ENCODE measurements at places on chromosomes 11 and 22.

- no peak for DNase-seq
Observed at GRCh38 chr11:46594374-46594700, 514 bp upstream of the AMBRA1 start.

DNA sequence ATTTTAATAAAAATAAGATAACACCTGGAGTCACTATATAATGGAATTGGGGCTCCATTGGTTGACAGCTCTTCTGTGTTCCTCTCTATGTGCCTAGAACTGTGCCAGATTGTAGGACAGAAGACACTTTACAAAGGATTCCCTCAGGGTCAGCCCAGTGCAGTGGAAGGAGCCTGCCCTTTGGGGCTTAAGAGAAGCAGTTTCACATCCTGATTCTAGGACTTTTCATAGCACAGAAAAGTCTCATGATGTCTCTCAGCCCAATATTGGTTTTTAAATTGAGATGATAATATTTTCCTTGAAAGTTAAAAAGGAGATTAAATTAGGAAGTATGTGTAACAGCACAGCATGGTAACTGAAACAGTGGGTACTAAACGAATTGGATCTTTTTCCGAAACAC is 7.1 kb downstream of the PLAAT4 start:
- DNase-seq: no peak

- DNase-seq: no peak
Observed at GRCh38 chr11:19020831-19021230, 39.7 kb downstream of the MRGPRX2 start.

DNA sequence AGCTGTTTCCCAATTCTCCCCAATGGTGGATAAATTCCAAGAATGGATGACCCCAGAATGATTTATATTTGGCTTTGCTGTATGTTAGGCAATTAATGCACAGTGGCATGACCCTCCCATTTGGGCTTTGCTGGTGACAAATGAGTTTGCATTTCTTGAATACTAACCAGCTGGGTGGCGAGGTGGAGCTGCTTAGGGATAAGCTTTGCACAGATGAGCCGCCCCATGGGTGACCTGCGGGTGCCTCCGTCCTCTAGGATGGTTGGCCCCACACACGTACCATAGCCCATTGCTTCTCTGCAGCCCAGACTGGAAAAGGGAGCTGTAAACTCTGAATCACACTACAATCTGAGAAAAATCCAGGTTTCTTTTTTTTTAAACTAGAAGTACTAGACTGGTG is 94.6 kb downstream of the NTM start:
- no peak for DNase-seq

DNA sequence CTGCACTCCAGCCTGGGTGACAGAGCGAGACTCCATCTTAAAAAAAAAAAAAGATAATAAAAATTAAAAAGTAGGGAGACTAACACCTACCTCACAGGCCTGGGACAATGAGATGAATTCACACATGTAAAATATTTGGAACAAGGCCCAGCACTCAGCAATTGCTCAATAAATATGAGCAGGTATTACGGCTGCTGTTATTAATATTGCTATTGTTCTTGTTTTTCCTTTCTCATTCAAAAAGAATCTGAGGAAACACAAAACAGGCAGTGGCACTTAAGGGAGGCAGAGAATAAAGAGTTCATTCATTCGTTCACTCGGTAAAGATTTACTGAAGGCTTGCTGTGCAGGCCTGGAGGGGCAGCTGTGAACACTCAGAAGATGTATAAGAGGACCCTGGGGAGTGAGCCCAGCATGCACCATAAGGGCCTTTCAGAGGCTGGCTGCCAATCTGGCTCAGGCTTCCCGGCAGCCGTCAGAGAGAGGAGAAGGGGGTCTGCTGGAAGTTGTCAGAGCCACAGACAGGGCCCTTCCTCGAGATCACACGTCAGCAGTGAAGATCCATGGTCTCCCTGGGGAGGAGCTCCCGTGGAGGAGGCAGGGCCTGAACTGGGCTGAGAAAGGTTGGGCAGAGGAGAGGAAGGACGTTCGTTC is 51.6 kb upstream of the TCF20 start:
- DNase-seq: no peak

DNA sequence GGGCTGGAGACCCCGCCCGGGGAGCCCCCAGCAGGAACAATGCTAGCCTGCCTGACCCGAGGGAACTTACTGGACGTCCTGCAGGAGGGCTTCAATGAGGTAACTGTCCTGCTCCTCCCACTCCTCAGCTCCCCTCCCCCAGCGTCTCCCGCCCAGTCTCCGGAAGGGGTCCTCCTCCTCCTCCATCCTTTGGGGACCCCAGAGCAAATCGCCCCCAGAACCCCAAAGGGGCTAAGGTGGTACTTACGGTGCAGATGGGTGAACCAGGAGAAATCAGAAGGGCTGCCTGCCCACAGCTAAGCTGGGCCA is 272 bp downstream of the DIXDC1 start:
- DNase-seq: no peak

- no peak for DNase-seq
Observed at GRCh38 chr11:33734441-33735270, 1.6 kb downstream of the CD59 start.

- DNase-seq: no peak
Observed at GRCh38 chr11:1049431-1049891, 12.9 kb upstream of the MUC6 start.

GRCh38 chr11:76209973-76210930 is 4.0 kb upstream of the WNT11 start:
- no peak for DNase-seq

DNA sequence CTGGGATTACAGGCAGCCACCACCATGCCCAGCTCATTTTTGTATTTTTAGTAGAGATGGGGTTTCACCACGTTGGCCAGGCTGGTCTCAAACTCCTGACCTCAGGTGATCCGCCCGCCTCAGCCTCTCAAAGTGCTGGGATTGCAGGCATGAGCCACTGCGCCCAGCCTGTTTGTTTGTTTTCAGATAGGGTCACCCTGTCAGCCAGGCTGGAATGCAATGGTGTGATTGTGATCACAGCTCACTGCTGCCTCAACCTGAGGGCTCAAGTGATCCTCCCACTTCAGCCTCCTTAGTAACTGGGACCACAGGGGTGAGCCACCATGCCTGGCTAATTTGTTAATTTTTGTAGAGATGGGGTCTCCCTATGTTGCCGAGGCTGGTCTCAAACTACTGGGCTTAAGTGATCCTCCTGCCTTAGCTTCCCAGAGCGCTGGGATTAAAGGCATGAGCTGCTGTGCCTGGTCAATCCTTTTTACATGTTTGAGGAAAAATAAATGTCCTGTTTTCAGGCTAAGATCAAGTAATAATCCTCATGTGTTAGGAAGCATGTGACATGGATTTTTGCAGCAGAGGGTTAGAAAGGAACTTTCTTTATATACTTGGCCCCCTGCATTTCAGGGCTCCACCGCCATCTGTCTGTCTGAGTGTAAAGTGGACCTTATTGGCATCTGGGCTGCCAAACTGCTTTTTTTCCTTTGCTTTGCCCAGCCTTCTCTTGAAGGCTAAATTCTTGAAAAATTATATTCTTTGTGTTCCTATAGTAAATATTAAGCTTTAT is 4.8 kb upstream of the SLC3A2 start:
- DNase-seq: no peak

DNA sequence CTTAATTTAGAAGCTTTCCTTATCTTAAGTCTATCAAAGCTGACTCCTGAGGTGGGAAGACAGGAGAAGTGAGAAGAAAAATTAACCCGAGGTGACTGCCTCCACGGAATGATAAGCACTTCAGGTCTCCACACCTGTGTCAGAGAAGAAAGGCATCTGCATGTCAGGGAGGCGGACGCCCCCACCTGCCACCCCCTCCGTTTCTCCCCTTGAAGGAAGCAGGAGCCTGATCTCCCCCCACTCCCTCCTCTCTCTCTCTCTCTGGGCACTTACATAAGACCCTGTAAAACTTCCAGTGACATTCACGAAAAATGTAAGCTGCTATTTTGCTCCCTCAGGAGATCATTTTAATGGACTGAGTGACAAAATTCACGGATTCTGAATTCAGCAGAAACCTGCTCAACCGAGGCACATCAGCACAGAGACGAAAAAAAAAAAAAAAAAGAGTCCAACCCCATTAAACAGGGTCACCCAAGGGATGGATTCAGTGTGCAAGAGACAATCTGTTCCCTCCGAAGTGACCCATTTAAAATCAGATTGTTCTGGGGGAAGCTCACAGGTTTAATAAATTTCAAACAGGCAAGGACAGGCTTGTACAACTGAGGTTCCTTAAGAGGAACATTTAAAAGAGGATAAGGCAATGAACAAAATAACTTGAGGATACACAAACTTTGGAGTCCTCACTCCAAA is 1.5 kb downstream of the LARGE1 start:
- no peak for DNase-seq

GRCh38 chr11:396948-397548 is 3.0 kb downstream of the PKP3 start:
- DNase-seq: peak; percentile 71

- DNase-seq: no peak
Observed at GRCh38 chr11:13227676-13228255, 49.8 kb upstream of the BMAL1 start.

DNA sequence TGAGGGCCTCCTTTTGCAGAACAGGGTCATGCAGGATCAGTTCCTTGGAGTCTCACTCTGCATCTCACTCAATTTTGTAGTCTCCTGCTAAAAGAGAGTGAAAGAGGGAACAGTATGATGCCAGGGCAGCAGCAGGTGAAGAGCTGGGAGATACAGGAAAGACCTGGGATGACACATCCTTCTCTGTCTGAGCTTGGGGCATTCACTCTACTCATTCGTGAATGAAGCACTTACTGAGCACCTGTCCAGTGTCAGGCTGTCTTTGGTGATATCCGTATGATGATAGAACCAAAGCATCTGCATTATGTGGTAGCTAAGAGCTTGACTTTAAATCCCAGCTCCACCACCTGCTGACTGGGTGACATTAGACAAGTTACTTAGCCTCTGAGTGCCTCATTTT is 14.4 kb downstream of the SREBF2 start:
- no peak for DNase-seq

GRCh38 chr11:34658071-34659015 is 37.5 kb downstream of the EHF start:
- no peak for DNase-seq

- DNase-seq: no peak
Observed at GRCh38 chr11:65280646-65281045, 18.9 kb downstream of the POLA2 start.

DNA sequence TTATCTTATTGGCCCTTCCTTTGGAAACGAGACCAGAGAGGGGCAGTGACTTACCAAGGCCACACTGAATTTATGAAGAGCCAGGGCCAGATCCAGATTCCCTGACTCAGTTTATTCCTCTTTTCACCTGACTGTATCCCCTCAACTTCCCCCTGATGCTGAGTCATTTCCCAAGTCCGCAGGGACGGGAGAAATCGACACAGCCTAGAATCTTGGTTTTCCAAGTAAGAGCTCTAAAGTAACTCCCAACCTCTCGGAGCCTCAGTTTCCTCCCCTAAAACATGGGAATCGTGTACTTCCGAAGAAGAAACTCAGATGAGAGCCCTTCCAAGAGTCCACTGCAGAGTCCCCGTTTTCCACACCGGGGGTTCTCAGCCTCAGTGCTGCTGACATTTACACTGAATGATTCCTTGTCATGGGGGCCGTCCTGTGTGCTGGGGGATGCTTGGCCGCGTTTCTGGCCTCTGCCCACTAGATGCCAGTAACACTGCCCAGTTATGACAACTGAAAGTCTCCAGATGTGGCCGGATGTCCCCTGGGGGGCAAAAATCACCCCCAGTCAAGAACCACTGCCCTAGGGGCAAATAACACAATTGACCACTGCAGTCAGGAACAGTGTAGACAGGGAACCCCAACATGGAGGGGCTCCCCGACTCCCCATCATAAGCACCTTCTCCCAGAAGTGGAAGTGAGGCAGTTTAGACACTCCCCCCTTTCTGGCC is 11.2 kb downstream of the MPST start:
- no peak for DNase-seq
